Stimulated activated CD4-positive, alpha-beta T cell treated with anti-CD3 and anti-CD28 coated beads, Interleukin-4, amount 100 ng/mL, for 48 hours (primary cell): ENCODE measurements at places on chromosomes 6 and 20.

GRCh38 chr20:5784735-5785134, 34.5 kb downstream of the SHLD1 start:
- no peak for DNase-seq

- no peak for DNase-seq
Measured at GRCh38 chr6:166604911-166605310, 18.4 kb upstream of the RAMACL start.

DNA sequence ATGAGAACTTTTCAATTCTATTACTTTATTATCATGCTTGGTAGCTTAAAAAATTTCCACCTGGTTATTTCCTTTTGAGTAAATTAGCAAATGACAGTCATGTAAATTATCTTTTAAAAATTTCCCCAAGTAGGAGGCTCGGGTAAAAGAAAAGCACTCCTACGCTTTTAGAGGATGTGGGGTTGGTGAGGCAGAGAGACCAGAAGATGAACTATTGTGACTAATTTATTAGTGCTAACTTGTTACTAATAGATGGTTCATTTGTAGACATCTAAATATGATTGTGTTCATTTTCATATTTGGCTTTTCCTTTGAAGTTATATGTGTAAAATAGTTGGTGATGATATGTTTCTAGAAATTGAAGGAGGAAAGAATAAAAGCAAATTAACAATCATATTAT, 27.0 kb downstream of the ZNF292 start:
- DNase-seq, result no peak

DNA sequence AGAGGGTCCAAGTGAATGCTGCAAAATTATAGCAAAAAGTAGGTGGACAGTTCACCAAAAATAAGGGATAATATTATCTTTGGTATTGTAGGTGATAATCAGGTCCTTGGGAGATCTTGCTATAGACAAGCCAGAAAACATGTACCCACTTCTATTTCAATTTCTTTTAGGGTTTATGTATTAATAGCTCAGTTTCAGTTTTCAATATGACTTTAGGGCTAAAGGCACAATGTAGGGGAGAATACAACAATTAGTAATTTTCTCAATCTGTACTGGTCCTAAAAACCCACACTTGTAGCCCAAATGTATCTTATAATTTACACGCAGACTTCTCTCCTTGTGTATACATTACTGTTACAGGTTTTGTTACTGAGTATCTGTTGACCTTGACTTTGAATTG, 307.0 kb upstream of the ID4 start:
- DNase-seq, result no peak

- DNase-seq, result no peak
Measured at GRCh38 chr20:21386111-21386510, 11.2 kb downstream of the NKX2-4 start.

DNA sequence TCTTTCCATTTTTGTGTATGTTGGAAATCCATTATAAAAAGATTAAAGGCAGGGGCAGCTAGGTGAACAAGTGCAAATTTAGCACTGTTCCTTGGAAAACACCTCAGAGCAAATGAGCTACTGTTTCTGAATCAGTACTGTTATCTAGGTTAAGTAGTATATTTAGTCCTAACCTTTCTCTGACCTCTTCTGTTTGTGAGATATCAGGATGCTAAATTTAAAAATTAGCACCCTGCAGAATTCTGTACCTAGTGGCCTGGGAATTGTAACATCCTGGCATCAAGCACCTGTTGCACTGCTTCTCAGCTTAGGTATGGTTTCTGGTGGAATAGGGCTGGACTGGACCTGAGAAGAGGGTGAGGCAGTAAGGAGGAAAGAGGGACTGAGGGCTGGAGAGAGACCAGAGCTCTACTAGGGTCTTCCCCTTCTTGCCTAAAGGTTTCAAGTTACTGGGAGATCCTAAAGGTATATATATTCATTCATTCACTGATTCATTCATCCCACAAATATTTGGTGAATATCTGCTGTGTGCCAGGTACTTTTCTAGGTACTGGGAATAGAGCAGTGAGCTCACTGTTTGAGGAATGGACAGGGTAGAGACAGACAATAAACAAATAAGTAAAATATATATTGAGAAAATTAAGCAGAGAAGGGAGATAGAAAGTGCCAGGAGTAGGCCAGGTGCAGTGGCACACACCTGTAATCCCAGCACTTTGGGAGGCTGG, 5.2 kb downstream of the ZNF76 start:
- DNase-seq, result no peak
